GM12865 (cell line): ENCODE measurements at places on chromosomes 2 and 18.
A peak's percentile ranks its signal among the peaks of the same experiment; 100 is the strongest.

DNA sequence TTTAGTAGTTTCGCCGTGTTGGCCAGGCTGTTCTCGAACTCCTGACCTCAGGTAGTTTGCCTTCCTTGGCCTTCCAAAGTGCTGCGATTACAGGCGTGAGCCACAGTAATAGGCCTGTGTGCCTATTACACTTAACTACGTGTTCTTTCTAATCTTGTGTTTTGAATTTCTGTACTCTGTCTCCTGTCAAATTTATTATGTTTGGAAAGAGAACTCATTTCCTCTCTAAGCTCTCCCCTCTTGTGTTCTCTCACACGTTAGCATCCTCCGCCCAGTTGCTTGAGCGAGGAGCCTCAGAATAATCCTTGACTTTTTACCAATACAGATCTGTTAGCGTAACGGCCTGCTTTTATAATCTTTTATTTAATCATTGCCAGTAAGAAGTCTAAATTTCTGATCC is 3.7 kb downstream of the ATG16L1 start:
- no peak for DNase-seq

DNA sequence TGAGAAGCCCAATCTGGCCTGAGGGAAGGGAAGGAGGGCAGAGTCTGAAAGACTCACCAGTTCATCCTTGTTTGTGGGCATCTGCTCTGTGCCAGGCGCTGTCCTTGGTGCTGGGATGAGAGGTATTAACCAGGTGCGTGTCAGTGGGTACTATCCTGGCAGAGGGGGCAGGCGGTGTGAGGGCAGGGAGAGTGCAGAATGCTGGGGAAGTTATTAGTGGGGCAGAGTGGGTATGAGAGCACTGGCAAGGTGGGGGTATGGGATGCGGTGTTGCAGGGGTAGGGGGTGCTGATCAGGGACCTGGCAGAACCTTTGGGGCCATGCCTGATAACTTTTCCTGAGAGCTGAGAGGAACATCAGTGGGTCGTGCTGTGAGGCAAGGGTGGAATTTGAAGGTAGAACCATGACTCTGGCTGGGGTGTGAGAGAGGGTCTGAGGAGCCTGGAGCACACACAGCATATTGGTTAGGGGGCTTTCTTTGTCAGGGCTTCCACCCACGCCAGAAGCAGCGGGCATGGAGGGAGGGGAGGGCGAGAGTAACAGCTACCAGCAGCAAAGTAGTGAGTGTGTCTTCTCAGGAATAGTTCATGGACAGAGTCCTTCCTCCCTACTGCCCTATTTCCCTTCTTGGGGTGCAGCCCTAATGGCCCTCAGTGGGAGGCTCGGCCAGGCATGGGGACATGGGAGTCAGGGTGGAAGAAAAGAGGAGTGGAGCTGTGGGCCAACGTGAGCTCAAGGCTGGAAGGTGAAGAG is 290.7 kb downstream of the CYP26B1 start:
- DNase-seq = peak; percentile 6

- DNase-seq = peak; percentile 19
These were observed 30.2 kb upstream of the SSB start for GRCh38 chr2:169768262-169768995.

DNA sequence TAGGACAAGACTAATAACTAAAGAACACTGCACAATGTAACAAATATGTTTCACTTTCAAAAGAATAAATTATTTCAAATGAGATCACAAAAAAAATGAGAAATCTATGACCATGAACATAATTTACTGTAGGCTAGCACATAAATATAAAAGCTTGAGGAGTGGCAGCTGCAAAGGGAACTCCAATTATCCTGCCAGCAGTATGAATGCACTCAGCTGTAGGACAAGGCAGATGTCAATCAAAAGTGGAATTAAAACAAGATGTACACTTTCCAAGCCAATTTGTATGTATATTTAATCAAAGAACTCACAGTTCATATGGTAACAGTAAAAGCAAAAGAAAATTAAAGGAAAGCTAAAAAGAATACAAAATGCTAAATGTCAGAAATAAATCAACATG is 76.6 kb upstream of the NCKAP5 start:
- DNase-seq = no peak

DNA sequence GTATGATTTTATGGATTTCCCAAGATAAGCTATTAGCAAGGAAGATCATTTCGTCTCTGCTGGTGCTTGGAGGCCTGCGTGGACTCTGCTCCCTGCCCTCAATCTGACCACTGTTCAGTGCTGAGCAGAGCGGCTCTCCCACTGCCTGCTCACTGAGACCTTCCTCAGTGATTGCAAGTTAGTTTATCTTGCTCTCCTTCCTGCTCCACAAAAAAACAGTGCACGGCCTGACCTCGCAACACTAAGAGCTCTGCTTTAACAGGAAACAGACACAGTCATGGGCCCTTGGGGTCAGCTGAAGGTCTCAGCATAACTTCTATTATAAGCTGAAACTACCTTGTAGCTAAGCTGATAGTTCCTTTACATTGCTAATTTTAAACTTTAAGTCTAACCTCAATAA is 53.1 kb downstream of the PRELID3A start:
- DNase-seq = no peak

GRCh38 chr2:3626118-3626811 is 31.4 kb downstream of the COLEC11 start:
- no peak for DNase-seq

GRCh38 chr2:130135692-130136541 is 6.9 kb upstream of the POTEF start:
- DNase-seq = no peak

DNA sequence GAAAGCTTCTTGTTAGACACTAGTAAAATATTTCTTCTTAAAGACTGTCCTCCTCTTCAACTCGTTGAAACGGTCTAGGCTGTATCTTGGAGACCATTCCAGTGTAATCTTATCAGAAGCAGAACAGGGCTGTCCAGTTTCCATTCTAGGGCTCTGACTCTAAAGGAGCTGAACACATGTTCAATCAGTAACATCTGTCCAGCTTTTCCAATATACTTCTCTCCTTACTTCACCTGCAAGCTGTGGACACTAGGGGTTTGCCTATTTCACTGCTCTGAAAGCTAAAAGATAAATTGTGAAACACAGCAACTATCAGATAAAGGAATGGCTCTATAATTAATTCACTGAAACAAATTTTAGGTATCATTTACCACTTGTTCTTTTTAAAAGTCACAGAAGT is 73.8 kb downstream of the ZNF385B start:
- DNase-seq = no peak

DNA sequence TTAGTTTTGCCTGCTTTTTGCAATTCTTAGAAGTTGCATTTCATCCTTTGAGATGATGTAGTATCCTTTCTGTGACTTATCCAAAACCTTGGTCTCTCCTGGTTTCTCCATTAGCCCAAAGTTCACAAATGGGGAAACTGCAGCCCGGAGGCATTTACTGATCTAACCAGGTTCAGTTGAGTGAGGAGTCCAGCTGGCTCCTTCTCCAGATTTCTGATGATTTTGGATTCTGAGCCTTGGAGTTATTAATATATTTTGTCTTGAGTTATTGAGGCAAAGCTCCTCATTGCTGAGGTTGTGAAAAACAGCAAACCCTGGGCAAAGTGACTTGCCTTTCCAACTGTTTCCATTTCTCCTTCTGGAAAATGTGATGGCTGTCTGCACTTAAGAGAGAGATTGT is 1.7 kb downstream of the SLC1A4 start:
- DNase-seq = no peak

- peak; percentile 45 for DNase-seq
These were observed 1.6 kb downstream of the COX7A2L start for GRCh38 chr2:42359304-42359964.

DNA sequence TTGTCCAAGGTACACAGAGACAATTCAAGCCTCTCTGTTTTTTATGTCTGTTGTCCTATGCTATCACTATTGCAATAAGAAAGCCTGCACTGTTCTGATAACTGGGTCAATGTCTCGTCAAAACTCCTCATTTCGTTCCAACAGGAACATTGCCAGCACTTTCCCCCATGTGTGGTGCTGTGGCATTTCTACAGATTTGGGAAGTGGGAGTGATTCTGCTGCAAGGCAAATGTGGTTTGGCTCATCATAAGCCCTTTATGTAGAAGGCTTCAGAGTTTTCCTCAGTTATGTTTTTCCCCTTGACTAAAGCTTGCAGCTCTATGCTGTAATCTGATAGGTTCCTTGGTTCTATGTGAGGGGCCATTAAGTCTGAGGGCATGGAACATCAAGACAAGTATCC is 324.1 kb upstream of the TCF4 start:
- no peak for DNase-seq

DNA sequence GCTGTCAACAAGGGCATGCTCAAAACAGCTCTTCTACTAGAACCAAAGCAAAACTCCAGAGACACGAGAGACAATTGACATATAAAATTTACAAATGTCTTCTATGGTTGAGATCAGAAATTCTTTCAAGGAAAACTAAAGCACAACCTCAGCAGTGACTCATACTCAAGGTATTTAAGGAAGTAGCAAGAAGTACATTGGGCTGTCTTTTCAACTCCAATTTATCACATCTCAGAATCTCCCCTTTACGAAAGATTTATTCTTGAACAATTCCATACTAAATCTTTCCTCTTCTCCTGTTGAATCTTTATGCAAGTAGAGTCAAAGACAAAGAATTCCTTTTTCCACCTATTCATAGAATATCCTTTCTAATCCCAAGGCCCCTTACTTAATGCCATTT is 324.0 kb downstream of the IRS1 start:
- DNase-seq = no peak

GRCh38 chr2:2501454-2502200 is 170.6 kb upstream of the MYT1L start:
- DNase-seq = no peak

GRCh38 chr2:12321886-12322285 is 394.9 kb upstream of the TRIB2 start:
- no peak for DNase-seq

- peak; percentile 26 for DNase-seq
These were observed 65.9 kb downstream of the IL1R2 start for GRCh38 chr2:102057502-102058292.

DNA sequence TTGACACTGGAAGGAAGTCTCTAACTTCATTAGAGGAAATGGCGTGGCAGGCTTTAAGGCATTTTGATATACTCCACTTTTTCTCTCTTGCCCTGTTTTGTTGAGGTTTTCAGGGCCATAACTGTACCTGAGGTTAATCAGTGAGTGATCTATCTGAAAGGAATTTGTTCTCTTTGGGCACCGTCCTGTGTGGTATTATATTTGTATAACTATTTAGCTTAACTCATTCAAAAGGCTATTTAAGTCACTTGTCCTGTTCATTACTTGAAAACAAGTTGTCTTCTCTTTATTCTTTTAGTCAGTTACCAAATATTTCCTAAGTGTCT is 180.4 kb downstream of the NEDD4L start:
- no peak for DNase-seq

DNA sequence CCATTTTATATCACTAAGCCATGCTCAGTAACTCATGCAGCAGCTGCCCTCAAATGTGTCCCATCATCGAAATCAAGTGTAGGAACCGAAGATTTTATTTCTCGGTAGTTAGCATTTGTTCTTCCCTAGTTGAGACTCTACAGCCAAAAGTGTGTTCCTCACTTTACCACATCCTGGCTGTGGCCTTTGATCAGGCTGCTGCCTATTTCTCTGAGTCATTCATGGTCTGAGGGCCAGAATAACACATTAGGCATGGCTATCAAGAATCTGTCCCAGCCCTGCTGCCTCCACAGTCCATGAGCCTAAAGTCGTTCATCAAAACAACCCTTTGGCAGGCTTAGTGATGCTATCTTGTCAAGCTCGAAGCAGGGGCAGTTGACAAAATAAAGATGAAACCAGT is 300.1 kb downstream of the TDRD15 start:
- DNase-seq = peak; percentile 12

GRCh38 chr18:56374007-56374655 is 264.3 kb downstream of the TXNL1 start:
- DNase-seq = no peak

GRCh38 chr2:105789745-105790460 is 45.2 kb downstream of the NCK2 start:
- peak; percentile 87 for DNase-seq

DNA sequence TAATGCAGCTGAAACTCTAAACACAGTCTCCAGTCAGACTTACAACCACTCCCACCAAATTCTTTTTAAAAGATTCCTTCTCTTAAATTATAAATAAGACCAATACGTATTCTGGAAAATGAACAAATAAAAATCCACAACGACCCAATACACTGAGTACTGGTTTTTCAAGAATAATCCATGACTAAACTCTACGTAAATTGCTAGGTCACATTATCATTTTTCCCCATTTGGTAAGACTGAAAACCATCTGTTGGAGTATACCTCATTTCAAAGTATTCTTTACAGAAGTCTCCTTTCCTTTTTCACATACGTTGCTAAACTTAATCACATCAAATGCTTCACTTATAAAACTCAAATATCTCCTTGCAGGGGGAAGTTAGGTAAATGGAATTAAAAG is 6.0 kb downstream of the ZNF516 start:
- DNase-seq = no peak

- DNase-seq = no peak
These were observed 88.4 kb downstream of the NYAP2 start for GRCh38 chr2:225487878-225488416.

DNA sequence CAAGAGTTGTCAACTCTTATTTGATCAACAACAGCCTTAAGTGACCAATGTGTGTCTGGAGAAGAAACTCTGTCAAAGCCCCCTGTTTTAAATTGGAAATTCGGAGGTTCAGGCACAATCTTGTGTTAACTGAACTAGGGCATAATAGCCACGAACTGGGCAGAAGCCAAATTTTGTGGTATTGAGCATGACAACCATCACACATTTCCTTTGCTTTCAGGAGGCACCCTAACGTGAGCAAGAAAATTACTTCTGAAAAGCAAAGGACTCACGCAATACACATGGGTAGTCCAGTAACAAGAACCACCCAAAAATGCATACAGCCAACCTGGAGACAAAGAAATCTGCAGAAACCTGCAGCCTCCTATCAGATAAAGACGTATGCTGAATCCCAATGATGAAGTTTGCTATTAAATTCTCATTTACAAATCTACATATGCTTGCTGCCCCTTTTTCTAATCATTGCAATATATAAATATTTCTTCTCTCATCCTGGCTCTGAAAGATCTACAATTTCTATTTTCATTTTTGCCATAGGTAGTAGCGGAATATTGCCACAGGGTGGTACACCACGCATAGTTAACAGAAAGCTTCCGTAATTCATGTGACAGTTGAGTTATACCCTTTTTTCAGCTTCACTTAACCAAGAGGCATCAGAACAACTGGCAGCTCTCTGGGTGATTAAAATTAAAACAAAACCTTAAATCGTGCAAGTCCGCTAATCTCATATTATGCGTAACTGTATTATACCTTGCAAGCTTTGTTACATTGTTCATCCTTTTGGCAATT is 495.8 kb downstream of the NRXN1 start:
- DNase-seq = peak; percentile 19

- DNase-seq = no peak
These were observed 156.5 kb downstream of the CDH7 start for GRCh38 chr18:65907281-65907680.
